ENCODE measurements at places on chromosomes 5 and 9.
A peak's percentile ranks its signal among the peaks of the same experiment; 100 is the strongest.

DNA sequence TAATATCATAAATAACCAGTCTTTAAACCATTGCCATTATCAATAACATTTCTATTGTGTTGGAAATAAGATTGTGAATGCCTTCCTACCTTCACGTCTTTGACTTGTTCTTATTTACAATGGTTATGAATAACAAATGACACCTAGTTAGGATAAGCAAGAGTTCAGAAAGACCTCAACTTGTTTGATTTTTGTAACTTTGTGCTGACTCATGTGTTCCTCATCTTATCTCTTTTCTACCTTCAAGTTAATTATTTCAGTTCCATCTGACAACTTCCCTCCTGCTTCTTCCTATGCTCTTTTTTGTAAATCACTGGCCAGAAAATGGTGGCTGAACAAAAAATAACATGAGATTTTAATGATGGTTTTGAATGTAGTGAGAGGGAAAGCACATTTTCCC lies 538.5 kb upstream of the TUSC1 start:
- DNase-seq = no peak

DNA sequence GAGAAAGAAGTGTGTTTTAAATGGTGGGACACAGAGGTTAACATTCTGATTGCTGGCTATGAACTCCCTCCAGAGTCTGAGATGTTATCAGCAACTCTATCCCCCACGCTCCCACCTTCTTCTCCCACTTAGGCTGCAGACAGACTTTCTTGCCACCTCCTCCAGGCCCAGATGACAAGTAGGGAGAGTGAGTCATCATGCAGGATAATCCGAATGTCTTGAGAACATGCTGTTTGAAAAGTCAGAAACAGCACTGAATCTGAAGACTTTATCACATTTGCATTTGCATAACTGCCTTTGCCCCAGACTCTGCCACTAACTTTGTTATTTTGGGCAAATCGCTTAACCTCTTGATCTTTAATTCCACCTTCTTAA lies 139.8 kb downstream of the ESM1 start:
- no peak for DNase-seq

DNA sequence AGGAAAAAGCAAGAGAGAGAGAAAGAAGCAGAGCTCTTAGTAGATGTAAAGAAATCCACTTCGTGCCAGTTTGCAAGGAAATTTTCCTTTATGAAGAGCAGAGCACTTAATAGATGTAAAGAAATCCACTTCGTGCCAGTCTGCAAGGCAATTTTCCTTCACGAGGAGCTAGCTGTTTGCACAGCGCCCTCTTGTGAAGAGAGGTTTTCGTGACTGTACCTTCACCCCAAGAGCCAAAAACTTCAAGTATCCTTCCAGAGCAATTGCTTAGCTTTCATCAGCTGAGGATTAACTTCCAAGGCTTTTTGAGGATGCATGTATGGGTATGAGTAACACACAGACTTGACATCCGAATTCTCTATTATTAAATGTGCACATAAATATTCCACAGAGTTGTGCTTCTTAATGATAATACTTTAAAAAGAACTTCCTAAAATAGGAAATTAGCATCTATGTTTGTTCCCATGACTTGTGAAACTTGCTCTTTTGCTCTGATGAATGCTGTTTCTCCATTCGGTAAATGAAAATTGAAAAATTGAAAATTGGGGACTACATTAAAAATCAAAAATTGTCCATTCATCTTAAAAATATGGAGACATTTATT lies 525.6 kb downstream of the PDE4D start:
- DNase-seq = peak; percentile 57

- DNase-seq = no peak
These were observed 133.8 kb downstream of the BARX1 start for GRCh38 chr9:93821307-93821703.

DNA sequence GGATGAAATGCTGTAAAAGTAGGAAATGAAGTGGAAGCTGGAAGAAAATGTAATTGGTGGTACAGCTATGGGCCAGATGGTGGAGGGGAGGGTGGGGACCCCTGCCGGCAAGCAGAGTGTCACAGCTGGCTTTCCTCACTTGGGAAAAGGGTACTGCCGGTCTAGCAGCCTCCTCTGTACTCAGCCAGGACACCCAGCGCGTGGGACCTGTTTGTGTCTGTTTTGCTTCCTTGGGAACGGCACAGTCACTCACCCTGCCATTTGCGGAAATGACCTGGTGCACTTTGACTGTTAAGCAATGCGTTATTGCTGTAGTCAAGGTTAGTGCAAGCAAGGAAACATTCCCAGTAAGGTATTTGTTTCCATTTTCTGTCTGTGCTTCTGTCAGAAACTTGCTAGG lies 10.1 kb downstream of the TMEM252 start:
- DNase-seq = peak; percentile 84

GRCh38 chr5:158389786-158390185 lies 530.8 kb upstream of the CLINT1 start:
- DNase-seq = no peak

- no peak for DNase-seq
These were observed 174.9 kb upstream of the HMHB1 start for GRCh38 chr5:143636931-143637528.

GRCh38 chr5:112077180-112077579 lies 320.2 kb upstream of the NREP start:
- no peak for DNase-seq

GRCh38 chr5:53359916-53360517 lies 120.4 kb upstream of the FST start:
- no peak for DNase-seq

DNA sequence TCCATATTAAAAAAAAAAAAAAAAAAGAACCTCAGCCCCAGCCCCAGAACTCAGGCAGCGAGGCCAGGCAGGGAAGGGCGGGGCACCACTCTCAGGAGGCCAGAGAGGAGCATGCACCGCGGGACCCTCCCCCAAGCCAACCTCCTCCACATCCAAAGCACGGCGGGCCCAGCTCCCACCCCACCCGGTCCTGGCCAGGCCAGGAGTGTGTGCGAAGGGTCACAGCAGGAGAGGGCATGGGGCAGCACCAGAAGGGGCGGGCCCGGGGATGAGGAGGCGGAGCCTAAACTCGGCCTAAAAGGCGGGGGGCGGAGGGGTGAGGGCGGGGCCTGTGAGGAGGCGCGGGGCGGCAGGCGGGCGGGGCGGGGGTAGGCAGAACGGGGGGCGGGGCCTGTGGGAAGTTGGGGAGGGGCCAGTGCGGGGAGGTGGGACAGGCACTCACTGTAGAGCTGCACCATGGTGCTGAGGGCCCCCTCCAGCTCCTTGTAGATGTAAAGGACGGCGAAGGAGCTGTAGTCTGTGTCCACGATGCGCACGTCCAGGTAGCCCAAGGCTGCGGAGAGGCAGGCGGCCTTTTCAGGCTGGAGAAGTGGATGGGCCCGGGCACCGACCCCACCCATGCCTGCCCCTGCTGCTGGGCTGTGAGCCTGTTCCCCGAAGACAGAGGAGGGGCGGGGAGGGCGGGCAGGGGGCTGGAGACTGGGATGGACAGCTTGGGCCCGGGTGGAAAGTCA lies 1.2 kb downstream of the LCN15 start:
- no peak for DNase-seq

DNA sequence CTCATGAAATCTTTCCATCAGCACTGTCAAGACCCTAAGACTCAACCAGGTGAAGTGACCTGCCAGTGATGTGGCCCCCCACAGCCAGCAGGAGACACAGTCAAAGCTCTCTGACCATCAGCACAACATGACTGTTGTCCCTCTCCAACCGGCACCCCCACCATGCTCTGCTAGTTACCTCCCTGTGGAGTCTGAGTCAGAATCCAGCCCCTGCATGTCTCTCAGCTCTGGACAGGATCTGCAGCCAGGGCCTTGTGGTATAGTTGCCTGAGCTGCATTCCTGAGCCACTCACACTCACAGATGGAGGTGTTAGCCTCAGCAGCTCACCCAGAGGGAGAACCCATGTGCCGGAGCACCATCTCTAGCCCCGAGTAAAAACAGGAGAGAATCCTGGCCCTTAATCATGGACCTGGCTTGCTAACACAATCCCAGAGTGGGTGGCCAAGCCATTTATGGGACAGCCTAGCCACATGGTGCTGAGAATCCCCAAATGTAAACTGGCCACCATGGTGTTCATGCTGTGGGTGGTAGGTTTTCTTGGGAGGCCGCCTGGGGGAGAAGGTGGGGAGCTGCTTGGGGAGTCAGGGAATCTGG lies 237.8 kb downstream of the PAPPA start:
- no peak for DNase-seq

DNA sequence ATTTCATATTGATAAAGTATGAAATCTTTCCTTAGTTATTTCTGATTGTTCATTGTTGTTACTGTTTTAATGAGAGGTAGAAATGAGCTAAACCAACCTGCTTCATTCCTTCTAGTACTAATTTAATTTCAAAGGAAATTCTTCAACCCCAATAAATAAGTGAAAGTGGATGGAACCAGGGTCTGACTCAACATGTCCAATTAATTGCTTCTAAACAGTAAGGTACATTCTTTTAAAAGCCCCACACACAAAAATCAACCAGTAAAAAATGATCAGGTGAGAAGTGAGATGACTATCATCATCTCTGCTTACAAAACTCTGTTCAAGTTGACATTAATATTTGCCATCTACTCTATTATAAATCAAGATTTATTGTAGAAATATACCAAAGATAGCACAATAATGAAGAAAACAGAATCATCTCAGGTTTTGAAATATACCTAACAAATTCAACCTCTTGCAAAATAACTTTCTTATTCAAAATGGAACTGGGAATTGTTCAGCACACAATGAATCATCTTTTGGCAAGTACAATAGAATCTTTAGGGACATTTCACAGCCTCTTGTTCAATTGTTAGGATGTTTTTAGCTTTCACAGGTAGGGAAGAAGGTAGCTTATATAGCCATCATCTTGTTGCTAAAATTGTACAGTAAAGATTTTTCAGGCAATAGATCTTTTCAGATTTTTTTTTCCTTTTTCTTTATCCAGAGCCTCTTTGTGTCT lies 114.5 kb downstream of the RPS23 start:
- DNase-seq = no peak

- no peak for DNase-seq
These were observed 4.9 kb downstream of the SMIM3 start for GRCh38 chr5:150783422-150783928.

All from Right ventricle myocardium superior (tissue), 1 donor.